ENCODE measurements at places on chromosomes 1 and 21.

GRCh38 chr1:225642177-225642576 is 10.7 kb downstream of the ENAH start:
- DNase-seq, result no peak

GRCh38 chr1:171563675-171564074 is 58.4 kb upstream of the MYOCOS start:
- no peak for DNase-seq

DNA sequence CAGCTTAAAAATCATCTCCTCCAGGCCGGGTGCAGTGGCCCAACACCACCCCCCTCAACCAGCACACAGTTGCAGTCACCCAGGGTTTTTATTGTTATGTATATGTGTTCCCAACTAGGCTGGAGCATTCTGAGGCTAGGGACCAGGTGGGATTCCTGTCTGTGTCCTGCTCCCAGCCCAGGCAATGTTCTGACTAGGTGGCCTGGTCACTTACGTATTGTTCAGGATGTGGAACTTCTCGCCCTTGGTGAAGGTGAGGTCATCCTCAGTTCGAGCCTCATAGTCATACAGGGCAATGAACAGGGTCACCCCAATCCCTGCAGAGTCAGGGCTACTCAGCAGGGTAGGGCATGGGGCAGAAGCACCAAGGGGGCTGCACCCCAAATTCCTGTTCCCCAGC is 12.2 kb downstream of the FGR start:
- DNase-seq, result no peak

- peak; percentile 73 for DNase-seq
These were observed at the start of gene ELAPOR1 for GRCh38 chr1:109113590-109114341. Gene ELAPOR1, plus strand, starts transcription at chr1:109114115. Its CDS starts 69 bp downstream, at chr1:109114184.

GRCh38 chr1:238764779-238765178 is 621.6 kb upstream of the CHRM3 start:
- no peak for DNase-seq

- peak; percentile 55 for DNase-seq
These were observed at the start of gene LMNA for GRCh38 chr1:156114101-156114918. Gene LMNA, plus strand, starts transcription at chr1:156114711. Its CDS starts 208 bp downstream, at chr1:156114919.

DNA sequence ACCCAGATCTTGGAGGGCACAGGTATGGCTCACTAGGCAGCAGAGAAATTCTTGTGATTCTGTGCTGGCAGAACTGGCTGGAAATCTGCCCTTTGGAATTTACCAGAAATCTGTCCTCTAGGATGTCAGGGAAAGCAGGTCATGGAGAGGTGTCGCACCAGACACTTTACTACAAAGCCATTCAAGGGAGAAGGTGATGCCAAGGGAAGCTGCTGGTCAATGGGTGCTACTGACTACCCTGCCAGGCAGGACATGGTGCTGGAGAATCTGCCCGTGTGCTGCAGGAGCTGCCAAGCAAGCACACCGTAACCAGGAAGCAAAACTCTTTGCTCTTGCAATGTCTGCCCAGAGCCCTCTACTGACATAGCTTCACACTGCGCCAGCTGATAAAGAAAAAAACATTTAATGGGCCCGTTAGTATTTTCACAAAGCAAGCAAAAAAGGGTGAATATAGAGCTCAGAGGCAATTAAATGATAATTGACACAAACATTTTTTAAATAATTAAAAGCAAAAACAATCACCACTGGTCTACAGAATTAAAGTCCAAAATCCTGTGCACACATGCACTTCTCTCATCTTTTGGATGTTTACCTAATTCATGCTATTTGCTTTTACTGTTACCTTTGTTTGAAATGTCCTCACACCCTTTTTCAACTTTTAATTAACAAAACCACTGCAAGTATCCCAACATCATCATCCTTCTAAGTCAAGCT is 7.2 kb upstream of the FBXO28 start:
- no peak for DNase-seq

GRCh38 chr1:172003766-172004530 is 162.7 kb downstream of the DNM3 start:
- DNase-seq, result no peak

GRCh38 chr1:107669996-107670395 is 295.0 kb downstream of the VAV3 start:
- DNase-seq, result no peak

GRCh38 chr1:40477678-40478053 is 576 bp downstream of the ZFP69 start:
- no peak for DNase-seq

- DNase-seq, result no peak
These were observed 3.4 kb upstream of the NVL start for GRCh38 chr1:224333309-224333926.

GRCh38 chr1:101308935-101309333 is 72.1 kb downstream of the S1PR1 start:
- DNase-seq, result no peak

GRCh38 chr1:208465786-208466590 is 221.8 kb upstream of the PLXNA2 start:
- no peak for DNase-seq

DNA sequence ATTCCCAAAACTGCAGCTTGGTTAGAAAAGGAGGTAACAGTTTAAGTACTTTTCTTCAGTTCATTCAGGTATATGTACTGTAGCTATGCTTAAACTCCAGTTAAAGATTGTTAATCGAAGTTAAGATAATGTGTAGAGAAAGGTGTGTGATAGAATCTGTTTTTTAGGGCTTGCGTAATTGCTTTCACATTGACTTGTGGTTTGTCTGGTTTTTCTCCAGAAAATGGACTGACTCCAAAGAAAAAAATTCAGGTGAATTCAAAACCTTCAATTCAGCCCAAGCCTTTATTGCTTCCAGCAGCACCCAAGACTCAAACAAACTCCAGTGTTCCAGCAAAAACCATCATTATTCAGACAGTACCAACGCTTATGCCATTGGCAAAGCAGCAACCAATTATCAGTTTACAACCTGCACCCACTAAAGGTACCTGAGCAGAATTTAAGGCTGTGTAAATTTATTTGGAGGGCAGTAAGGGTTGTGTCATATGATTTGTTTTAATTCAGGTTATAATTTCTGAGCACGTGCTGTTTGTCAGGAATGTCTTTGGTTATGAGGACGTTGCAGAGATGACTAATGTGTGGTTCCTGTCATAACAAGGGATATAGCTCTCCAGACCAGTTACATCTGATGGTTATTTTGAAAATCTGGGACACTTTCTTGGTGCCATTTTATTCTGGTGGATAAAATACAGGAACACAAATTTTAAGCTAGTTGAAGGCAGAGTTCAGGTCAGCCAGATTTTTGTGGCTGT is 26.0 kb downstream of the ATF6 start:
- DNase-seq, result no peak

GRCh38 chr21:22211943-22212342 is 1213.7 kb downstream of the NCAM2 start:
- DNase-seq, result no peak

DNA sequence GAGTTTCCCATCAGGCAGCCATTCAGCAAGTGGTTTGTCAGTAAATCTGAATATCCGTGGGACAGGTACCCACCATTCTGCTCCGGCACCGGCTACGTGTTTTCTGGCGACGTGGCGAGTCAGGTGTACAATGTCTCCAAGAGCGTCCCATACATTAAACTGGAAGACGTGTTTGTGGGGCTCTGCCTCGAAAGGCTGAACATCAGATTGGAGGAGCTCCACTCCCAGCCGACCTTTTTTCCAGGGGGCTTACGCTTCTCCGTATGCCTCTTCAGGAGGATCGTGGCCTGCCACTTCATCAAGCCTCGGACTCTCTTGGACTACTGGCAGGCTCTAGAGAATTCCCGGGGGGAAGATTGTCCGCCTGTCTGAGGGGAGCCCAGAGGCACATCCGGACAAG is 48.4 kb downstream of the B3GALT5 start:
- DNase-seq, result no peak

GRCh38 chr1:162329826-162330225 is 46.8 kb downstream of the SPATA46 start:
- no peak for DNase-seq

- no peak for DNase-seq
These were observed 284.9 kb upstream of the RUNX1 start for GRCh38 chr21:35333831-35334618.

DNA sequence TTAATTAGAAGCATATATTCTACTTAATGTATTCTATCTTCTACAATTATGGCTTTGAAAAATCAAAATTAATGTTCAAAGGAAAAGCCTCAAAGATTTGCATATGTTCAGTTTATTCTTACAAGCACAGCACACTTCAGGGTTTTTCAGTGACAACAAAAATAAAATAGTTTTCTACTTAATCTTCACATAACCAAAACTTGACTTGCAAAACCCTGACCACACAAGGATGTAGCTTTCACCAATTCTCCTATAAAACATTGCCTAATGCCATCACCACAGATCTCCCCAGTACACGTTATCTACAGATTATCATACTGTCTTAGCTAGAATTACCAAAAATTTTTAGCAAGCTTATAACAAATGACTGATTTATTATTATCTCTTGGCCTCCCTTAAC is 23.3 kb downstream of the LPAR3 start:
- DNase-seq, result no peak

DNA sequence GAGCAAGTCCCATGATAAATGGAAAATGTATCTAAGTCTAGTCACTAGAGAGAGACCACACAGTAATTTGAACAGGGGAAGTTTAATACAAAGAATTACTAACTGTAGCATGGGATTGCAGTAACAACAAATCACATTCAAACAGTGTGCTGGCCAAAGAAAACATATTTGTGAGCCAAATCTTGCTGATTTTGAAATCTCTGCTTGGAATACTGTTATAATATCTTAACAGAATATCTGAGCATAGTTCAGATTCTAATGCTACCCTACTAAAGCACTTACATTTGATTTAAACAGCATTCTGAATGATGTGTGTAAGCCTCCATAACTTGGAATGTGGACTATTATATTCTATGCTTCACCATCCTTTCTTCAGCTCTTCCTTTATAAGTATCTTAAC is 270.0 kb upstream of the BRINP3 start:
- DNase-seq, result no peak

- no peak for DNase-seq
These were observed 72.0 kb downstream of the NOS1AP start for GRCh38 chr1:162141281-162142054.

DNA sequence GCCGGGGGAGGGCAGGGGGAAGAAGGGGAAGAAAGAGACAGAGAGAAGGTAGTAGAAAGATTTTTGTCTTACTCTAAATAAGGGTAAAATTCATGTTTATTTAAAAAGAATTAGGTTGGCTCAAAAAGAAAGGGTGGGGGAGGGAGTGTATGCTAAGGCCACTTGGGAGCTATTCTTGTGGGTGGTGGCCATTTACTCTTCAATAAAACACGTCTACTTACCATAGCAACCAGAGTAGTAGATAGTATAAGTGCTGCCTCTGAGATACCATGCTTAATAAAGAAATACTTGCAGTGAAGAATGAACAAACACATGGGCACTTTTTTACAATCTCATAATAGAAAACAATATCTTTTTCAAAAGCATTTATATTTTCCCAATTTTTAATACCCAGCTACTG is 538.1 kb upstream of the PTBP2 start:
- no peak for DNase-seq

DNA sequence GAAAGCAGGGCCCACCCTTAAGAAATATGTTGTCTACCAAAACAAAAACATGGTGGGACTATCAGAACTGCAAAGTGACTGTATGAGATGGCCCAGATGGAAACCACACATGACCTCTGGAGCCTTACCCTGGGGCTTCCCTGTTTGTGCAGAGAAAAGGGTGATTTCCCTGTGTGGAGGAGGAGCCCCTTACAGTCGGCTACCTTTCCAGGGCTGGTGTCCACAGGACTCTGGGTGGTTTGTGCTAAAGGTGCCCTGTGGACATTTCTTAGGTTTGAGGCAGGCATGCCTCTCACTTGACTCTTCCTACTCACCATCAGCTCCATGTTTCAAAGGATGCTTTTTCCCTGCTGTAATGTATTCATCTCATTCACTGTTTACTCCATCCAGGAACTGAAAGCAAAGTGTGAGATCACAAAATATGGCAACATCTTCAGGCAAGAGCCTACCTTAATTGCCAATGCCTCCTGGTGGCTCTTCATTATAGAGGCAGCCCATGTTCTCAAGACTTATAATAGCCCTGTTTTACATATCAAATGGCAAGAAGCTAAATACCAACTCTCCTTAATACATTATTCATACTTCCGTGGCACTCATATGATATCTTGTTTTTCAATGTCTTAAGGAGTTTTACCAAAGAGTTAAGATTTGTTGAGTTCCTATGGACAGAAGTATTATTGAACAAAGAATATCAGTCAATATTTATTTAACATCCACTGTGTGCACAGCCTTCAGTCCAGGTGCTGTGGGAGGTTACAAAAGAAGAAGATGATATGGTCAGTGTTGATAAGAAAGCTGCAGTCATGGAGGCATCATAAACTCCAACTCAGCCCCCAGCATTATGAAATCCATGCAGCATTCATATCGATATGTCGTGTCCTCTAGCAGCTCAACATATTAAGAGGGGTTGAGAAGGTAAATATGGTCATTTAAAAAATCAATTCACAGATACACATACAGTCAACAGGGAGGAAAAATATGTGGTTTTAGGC is 15.5 kb upstream of the TFF3 start:
- no peak for DNase-seq

DNA sequence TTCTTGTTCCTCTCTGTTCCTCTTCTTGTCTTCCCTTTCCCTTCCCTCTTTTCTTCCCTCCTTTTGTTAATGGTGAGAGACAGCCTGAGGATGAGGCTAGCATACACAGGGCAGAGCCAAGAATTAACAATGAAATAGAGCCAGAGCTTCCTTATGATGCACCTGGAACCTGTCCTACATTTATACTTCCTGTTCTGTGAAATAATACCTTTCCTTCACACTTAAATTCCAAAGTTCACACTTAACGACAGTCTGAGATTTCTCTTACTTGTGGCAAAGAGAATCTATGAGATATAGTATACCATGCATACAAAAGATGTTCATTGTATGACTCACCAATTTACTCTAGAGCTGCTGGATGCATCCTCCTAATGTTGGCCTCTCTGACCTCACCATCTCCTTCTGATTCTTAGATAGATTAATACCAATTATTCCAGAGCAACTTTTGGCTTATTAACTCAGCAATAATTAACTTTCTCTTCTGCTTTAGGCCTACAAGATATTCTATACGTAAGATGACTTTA is 30.8 kb upstream of the TSNAX start:
- DNase-seq, result no peak

DNA sequence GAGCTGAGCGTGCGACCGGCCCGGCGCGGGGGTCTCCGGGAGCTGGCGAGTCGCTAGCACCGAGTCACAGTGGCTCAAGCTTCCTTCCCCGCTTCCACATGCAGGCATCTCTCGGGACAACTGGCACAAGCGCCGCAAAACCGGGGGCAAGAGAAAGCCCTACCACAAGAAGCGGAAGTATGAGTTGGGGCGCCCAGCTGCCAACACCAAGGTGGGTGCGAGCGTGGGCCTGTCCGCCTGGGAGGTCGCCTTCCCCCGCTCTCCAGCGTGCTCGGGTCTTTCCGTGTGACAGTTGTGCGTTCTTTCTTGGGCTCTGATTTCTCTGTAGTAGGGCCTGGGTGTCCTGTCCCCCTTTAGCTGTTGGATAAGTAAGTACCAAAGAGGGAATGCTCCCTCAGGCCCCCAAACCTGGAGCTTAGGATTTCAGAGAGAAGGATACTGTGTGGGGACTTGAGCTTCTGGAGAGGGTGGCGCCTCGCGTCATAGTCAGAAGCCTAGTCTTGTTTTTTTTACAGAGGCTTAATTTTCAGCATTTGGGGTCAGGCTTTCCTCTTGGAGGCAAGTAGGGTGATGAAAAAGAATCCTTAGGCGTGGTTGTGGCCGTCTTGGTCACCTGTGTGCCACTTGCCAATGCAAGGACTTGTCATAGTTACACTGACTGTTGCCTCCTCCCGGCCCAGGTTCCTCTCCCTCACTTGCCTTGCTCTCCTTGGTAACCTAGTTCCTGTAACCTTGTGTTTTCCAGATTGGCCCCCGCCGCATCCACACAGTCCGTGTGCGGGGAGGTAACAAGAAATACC is 790 bp downstream of the RPS8 start:
- DNase-seq, result no peak

GRCh38 chr1:2155788-2156187 is 38.8 kb downstream of the FAAP20 start:
- DNase-seq, result no peak

Measured in stimulated activated CD4-positive, alpha-beta T cell treated with anti-CD3 and anti-CD28 coated beads, Interleukin-15, amount 100 ng/mL, for 1 hour (primary cell).